Effector memory CD4-positive, alpha-beta T cell (primary cell): ENCODE measurements at places on chromosomes 5 and 9.

DNA sequence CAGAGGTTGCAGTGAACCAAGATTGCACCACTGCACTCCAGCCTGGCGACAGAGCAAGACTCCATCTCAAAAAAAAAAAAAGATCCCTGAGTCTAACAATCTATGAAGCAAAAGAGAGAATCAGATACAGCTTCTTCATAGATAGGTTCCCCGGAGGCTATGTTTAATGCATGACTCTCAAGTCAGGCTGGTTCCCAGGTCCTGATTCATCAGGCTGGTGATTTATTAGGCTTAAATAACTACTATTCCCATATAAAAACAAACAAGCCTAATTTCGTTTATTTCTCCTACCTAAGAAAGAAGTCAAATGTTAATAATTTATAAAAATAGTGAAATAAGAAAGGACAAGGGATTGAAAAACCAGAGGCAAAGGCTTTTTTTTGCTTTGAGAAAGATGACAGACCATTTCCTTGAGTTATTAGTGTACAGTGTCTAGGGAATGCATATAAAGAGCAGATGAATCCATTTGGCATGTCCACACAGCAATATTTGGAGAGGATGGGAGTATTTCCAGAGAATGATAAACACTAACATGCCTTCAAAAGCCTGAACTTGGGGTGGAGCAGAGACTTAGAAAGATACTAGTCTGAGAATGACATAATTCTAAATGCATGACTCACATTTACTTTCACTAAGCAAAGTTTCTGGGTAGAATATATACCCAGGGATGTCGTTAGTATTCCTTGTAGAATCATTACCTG lies 115.3 kb downstream of the NREP start:
- DNase-seq, result no peak

- no peak for DNase-seq
Observed at GRCh38 chr9:104836767-104837166, 72.8 kb downstream of the NIPSNAP3B start.

DNA sequence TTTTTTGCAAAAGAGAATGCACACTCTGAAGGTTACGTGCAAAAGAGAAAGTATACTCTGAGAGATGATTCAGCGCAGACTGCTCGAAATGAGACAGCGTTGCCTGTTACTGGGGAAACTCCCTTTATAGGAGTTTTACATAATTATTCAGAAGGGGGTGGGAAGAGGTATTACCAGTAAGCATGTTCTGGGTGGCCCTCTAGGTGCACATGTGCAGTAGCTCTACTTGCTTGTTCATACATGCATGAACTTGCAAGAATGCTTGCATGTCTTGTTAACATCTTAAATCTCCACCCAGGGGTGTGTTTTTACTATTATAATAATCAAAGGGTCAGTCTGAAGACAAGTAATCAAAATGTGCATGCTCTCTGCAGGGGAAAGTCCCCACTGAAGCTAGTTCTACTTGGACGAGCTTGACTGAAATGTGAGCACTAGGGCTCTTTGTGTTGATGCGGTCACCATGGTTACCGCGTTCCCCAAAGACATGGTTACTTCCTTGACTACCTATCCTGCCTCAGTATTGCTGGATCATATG lies 75.5 kb downstream of the SGCD start:
- peak; percentile 28 for DNase-seq

GRCh38 chr5:154446195-154447088 lies 645 bp downstream of the SAP30L start:
- DNase-seq, result peak; percentile 11
